Caco-2 (cell line): ENCODE measurements at places on chromosomes 7 and 10.

DNA sequence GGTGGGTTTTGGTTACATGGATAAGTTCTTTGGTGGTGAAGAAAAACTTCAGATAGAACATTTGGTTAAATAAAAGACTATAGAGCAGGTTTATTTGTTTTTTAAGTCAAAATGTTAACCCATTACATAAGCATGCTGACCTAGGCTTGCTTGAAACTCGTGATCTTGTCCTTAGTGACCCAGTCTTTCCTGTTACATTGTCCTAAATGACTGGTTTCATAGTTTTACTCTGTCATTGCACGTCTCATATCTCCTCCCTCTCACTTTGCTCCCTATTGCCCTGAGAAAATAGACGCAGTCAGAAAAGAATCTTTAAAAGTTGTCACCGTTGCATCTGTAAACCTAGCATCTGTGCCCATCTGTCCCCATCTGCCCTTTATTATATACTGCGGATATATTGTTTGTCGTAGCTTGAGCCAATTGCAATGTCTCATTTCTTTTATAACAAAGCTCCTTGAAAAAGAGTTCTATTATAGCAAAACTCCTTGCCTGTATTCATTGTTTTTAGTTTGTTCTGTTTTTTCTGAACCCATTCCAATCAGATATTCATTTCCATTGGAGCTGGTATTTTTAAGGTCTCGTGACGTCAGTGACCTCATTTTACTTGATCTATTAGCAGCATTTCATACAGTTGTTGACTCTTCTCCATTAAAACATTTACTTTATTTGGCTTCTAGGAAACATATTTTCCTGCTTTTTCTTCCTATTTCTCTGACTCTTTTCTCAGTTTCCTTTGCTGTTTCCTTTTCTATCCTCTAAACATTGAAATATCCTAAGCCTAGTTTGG, 57.3 kb downstream of the HELLS start:
- no peak for DNase-seq

- DNase-seq, result no peak
These were observed 1.7 kb downstream of the TRIM8 start for GRCh38 chr10:102645741-102646609.

GRCh38 chr7:15399441-15399840, 162.4 kb downstream of the AGMO start:
- DNase-seq, result no peak

DNA sequence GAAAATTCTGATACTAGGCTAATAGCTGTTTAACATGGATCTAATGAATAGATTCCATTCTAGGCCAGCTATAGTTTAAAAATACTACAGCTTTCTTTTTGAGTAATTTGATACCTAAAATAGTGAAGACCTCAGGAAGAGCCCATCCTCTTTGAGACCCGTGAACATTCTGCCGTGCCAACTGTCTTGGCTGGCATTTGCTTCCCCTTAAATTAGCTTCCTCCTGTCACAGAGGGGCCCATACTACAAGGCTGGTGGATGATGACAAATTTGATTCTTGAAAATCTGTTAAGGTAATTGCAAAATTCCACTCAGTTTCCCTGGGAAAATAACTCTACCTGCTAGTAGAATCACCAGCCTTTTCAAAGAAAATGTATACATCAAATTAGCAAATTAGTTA, 385.0 kb downstream of the DPP6 start:
- DNase-seq, result no peak

DNA sequence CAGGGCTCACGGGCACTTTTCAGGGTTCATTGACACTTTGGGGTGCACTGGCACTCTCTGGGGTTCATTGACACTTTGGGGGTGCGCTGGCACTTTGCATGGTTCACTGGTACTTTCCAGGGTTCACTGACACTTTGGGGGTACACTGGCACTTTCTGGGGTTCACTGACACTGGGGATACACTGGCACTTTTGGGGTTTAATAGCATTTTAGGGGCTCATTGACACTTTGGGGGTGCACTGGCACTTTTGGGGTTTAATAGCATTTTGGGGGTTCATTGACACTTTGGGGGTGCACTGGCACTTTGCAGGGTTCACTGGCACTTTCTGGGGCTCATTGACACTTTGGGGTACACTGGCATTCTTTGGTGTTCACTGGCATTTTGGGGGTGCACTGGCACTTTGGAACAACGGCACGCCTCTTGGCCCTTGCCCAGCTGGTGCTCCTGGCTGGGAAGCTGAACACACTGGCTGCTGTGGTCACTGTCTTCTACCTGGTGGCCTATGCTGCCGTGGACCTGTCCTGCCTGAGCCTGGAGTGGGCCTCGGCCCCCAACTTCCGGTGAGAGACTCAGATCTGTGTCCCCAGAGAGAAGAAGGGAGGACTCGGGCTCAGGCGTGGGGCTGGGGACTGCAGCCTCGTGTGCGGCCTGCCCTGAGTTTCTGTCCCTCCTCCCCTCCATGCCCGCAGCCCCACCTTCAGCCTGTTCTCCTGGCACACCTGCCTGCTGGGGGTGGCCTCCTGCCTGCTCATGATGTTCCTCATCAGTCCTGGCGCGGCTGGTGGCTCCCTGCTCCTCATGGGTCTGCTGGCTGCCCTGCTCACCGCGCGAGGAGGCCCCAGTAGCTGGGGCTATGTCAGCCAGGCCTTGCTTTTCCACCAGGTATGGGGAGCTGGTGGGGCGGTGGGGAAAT, 6.2 kb upstream of the TRIP6 start:
- no peak for DNase-seq

DNA sequence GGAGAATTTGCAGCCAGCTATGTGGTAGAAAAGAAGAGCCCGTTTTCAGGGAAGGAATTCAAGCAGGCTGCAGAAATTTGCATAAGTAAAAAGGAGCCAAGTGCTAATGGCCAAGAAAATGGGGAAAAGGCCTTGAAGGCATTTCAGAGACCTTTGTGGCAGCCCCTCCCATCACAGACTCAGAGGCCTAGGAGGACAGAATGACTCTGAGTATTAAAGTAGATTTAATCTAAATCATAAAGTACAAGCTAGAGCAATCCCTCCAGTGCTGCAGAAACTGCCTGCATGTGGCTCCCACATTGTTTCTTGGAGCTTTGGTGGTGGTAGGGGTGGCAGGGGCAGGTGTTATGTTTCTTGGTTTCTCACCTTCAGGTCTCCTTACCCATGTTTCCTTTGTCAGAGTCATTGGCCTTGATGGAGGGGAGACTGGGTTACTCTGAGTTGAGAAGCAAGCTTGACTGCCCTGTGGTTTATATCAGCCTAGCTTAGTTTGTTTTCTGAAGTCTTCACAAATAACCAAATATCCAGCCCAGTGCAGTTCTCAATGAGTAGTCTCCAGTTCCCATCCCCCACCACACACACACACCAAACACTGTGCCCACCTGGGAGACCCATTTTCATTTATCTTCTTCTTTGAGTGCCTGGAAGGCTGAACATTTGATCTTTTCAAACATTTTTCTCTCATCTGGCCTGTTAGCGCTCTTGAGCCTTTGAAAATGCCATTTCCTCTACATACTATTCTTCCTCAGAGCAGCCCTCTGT, 34.5 kb downstream of the ITPRIP start:
- DNase-seq, result no peak

GRCh38 chr10:89580243-89580642, 44.8 kb upstream of the SLC16A12 start:
- no peak for DNase-seq

DNA sequence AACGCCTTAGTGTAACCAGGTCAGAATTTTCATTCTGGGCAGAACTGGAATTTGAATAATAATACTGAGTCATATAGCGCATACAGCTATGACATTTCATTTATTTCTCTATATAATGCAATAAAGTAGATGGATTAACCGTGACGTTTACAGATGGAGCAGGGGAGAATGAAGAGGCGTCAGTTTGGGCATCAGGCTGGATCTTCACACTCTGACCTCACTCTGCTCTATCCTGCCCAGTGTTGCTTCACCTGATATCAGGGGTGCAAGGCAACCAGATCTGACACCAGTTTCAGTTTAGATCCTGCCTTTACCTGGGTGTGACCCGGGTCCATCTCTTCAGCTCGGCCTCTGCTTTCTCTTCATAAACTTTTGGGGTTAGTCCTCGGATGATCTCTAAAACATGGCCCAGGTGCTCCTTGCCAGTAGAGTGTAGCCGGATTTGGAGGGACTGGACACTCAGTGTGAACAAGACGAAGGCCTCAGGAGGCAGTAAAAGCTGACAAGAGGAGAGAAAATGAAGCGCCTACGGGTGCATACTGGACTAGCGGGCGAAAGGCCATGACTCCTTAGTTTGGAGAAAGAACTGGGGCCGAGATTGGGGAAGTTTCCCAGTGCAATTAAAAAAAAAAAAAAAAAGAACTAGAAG, 1.4 kb upstream of the ZYX start:
- no peak for DNase-seq

GRCh38 chr10:82477776-82478175, 602.8 kb downstream of the NRG3 start:
- DNase-seq, result no peak

DNA sequence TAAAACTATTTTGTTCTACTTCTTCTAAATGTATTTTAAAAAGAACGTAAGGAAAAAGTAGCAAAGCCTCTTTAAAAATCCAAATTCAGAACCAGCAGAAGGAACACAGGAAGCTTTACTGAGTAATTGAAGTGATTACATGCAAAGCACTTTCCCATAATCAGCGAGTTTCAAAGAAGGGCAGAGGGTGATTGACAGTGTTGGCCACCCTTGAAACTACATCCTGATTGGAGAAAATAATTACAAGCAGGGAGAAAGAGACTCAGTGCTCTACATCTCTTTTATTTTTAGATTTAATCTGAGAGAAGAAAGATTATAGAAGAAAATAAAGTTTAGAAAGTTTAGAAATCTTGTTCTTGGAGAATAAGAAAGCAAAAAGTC, 20.3 kb upstream of the HGF start:
- DNase-seq, result no peak
